ENCODE measurements at places on chromosomes 2 and 18.

DNA sequence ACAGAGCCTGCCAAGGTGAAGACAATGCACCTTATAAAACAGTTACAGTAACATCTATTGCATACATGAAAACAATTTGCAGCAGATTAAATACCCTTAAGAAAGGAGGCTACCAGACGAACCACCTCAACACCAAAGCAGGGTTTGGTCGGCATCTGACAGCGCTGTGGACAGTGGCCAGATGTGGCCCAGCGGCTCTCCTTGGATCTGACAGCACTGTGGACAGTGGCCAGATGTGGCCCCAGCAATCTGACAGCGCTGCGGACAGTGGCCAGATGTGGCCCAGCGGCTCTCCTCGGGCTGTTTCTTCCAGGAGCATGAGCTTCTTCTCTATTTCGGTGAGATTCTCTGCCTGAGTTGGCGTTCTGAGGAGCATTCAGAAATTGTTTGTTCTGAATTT, 211.6 kb downstream of the ANKRD30B start:
- DNase-seq = no peak

DNA sequence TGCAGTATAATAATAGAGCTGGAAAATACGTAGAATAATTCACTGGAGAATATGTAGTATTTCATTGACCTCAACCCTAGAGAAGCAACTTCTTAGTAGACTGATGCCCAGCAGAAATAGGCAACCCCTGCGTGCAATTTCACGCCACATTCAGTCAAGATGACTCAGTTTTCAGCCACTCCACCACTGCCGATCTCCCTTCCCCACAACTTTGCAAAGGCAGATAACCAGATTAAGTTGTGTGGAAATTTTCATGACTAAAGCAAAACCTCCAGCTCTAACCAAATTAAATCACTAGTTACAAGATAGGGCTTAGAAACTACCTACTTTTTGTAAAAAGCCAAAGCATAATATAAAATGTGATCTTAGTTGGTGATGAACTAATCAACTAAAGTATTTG, 63.3 kb upstream of the STK17B start:
- no peak for DNase-seq

- no peak for DNase-seq
Observed at GRCh38 chr2:222783592-222783991, 77.2 kb upstream of the ACSL3 start.

- no peak for DNase-seq
Observed at GRCh38 chr18:77147418-77147852, 14.9 kb upstream of the MBP start.

DNA sequence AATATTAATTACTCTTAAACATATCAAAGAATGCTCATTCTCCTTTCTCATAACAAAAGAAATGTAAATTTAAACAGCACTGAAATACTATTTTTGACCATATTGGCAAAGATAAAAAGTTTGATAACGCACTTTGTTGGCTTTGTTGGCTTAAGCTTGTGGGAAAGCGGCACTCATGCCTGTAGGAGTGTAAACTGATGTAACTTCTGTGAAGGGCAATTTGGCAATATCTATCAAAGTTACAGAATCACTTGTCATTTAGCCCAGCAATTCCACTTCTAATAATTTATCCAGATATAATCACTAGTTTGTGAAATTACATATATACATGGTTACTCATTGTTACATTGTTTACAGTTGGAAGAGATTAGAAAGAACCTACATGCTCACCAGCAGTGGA, 311.8 kb upstream of the STON1 start:
- no peak for DNase-seq

GRCh38 chr2:159639071-159639470, 22.7 kb upstream of the BAZ2B start:
- DNase-seq = no peak

GRCh38 chr2:227415538-227416424, 28.0 kb upstream of the SCYGR1 start:
- peak; percentile 28 for DNase-seq

DNA sequence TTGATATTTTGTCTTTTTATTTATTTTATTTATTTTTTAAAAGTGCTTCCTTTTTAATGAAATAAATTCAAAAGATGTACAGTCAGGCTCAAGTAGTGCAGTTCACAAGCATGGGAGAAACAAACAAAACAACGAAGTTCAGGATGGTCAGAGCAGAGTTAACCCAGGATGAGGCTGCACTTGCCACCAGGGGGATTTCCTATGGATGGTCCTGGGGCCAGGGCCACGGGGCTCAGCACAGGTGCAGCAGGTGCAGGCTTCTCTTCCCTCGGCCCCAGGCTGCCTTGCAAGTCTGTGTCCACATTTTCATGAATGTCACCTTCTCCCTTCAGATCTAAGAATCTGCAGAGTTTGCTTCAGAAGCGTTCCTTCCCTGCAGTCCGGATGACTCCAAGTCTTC, 76.5 kb downstream of the CDCA7 start:
- no peak for DNase-seq

DNA sequence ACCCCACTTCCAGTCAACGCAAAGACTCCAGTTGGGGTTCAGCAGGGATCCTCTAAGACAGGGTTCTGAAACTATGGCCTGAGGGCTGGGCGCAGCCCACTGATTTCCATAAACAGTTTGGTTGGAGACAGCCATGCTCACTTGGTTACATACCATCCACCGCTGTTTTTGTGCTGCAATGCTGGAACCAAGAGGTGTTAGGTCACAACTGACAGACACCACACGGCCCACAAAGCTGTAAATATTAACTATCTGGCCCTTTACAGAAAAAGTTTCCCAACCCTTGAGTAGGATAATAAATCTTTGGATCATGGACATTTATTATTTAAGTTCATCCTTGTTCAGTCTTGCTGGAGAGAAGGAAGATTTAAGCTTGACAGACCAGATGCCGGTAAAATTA, 8.4 kb upstream of the CD226 start:
- no peak for DNase-seq

GRCh38 chr2:232883116-232883721, 13.2 kb downstream of the SNORC start:
- no peak for DNase-seq

DNA sequence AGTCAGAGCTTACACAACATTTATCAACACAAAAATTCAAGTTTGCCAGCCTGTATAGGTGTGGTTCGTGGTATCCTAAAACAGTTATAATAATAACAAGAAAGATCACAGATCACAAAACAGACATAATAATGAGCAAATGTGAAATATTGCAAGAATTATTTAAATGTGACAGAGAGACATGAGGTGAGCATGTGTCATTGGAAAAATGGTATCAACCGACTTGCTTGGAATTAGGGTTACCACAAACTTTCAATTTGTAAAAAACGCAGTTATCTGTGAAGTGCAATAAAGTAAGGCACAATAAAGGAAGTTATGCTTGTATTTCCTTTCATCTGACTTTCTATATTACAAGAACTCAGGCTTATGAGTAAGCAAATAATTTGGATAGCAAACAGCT, 116.8 kb downstream of the IKZF2 start:
- no peak for DNase-seq

GRCh38 chr2:128155970-128156369, 65.0 kb downstream of the UGGT1 start:
- DNase-seq = no peak

DNA sequence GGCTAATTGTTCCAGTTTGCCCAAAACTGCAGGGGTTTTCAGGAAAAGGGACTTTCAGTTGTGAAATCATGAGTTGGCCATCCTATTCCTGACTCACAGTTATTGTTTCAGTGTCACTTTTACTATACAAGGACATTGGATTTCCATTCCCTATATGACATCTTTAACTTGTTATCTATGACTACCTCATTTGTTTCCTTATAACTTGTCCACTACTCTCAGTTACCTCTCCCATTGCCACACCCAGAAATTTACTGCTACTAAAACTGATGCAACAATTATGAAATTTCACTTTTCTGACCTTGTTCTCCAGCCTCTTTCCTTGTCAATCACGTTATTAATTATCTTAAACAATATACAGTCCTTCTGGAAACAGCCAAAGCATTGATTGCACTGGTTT, 116.5 kb upstream of the ZNF804A start:
- DNase-seq = no peak

GRCh38 chr2:38466876-38467767, 90.0 kb upstream of the ATL2 start:
- peak; percentile 91 for DNase-seq

DNA sequence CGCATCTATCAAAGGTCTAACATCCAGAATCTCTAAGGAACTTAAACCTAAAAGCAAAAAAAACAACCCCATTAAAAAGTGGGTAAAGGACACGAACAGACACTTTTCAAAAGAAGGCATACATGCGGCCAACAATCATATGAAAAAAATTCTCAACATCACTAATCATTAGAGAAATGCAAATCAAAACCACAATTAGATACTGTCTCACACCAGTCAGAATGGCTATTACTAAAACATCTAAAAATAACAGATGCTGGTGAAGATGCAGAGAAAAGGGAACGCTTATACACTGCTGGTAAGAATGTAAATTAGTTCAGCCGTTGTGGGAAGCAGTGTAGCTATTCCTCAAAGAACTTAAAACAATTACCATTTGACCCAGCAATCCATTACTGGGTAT, 38.0 kb downstream of the PPP3R1 start:
- DNase-seq = no peak

GRCh38 chr2:190532581-190532980, 1.9 kb downstream of the NEMP2 start:
- DNase-seq = no peak

GRCh38 chr18:54218299-54218698, 6.2 kb downstream of the MBD2 start:
- DNase-seq = no peak

- DNase-seq = peak; percentile 63
Observed at GRCh38 chr2:42770288-42771131, 6.6 kb upstream of the OXER1 start.

DNA sequence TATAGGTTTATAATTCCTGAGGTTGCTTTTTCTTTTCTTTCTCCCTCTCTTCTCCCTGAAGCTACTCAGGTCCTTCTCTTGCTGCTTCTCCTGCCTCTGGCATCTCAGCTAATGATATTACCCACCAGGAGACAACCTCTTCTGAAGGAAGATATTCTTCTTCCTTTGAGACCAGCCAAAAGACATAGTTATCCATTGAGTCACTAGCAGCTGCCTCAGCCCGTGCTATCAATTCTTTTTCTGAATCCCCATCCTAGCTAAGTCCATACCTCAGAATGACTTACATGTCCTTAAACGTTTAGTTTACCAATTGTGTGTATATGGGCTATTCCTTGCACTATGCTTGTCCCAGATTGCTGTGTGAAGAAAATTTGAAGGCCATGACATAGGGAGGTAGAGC, 25.0 kb upstream of the RNF103 start:
- DNase-seq = no peak

GRCh38 chr2:140122001-140122400, 1341.8 kb upstream of the NXPH2 start:
- DNase-seq = no peak

DNA sequence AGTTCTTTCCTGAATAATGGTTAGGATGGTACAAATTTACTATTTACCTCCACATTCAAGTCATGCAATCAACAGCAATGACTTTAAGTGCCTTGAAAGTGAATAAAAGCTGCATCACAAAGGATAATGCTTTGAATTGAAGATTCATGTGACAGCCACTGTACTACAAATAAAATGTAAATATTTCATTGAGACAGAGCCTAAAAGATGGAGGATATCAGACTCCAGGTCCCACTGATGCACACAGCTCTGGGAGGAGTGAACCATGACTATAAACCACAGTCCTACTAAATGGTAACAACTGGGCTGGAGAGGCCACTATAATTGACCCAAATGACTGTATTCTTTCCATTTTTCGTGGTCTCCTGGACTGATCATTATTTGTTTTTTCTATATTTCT, 576.9 kb downstream of the ADCYAP1 start:
- no peak for DNase-seq

DNA sequence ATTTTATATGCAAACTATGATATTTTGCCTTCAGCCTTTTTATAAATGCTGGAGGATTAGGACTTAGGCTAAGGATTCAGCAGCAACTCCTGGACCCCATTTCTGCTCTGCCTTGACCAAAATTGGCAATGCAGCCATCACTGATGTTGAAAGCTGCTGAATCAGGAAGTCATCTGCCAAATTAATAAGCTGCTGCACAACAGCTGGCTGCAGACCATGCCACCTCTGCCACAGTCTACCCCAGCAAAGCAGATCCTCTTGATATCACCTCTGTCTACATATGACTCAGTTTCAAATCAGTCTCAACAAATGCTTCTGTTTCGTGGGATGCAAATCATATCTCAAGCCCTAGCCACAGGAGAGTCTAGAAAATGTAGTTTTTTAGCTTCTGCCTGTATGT, 7.1 kb upstream of the SOS1 start:
- no peak for DNase-seq

- no peak for DNase-seq
Observed at GRCh38 chr2:129732630-129733026, 246.8 kb upstream of the RAB6C start.

DNA sequence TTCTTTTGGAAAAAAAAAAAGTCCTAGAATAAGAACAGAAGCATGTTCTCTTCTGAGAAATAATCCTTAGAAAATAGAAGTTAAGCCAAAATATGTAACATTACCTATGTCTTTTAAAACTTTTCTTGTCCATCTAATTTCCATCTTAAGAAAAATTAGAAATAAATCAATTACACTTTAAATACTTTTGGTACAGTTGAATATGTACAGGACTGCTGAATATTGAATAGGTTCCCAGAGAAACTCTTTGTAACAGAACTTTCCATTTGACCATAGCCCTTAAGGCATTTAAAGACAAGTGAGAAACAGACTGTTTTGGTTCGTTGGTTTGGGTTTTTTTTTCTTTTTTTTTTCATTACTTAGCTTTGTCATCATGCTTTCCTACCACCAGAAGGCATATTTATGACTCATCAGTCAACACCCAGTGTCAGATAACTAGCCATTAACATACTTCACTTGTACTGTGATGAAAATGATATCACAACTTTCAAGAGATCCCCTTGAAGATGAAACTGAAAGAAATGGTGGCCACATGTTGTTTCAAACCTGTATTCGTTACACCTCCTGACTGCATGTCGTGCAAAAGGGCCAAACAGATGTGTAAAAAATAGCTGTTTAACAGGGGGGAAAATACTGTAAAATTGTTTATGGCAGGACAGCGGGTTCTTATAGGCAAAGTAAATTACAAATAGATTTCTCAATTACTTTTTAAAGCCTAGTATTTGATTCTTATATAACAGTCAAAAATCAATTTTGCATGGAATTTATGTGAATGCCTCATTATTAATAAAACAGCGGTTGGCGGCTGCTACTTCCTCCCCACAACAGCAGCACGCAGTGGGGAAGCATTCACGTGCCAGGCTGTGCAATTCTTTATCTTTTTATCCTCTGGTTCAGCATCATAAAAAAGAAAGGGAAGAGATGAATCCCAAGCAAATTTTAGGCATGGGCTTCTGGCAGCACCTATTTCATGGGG, 280.7 kb upstream of the HNRNPA3 start:
- peak; percentile 83 for DNase-seq

- DNase-seq = no peak
Observed at GRCh38 chr2:61962095-61962984, 56.9 kb downstream of the COMMD1 start.

GRCh38 chr2:54455563-54456361, at the start of gene SPTBN1:
Gene SPTBN1, plus strand, starts transcription at chr2:54456327. Its CDS starts 70,092 bp downstream, at chr2:54526419.
- peak; percentile 85 for DNase-seq

- peak; percentile 48 for DNase-seq
Observed at GRCh38 chr2:96957244-96957643, 29.1 kb downstream of the FAM178B start.

All from SW480 (cell line).